ENCODE measurements at places on chromosomes 3 and 15. TPM values are rescaled to one million over a fixed set of nuclear protein-coding genes. Genes with fewer than 3 reads are reported as not detected.

DNA sequence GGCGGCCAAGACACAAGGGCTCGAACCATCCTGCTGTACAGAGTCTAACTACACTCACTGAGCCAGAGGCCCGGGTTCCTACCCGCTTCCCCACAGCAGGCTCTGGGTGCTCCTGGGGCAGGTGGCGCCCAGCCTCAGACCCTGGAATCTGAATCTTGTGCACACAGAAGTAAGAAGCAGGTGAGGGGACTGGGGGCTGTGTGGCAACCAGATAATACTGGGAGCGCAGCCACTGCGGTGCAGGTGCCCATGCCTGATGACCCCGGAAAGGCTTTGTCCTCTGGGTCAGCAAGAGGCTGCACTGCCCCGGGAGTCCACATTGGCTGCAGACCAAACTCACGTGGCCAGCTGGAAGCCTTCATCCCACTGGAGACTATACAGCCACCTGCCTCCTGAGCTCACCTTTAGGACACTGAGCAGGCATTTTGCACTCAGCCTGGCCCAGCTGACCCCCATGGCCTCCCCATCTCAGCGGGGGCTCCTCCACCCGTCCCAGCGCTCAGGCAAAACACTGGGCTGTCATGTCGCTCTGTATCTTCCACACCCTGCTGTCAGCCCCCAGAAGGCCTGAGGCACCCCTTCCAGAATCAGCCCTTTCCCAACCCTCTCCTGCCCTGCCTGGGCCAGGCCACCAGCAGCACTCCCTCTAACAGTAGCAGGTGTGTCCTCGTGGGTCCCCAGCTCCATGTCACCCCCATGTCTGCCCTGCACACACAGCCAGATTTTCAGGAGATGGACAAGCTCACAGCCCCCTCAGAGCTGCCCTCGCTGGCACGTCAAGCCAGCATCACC, 101.0 kb upstream of the IQSEC1 start:
- no peak for DNase-seq

DNA sequence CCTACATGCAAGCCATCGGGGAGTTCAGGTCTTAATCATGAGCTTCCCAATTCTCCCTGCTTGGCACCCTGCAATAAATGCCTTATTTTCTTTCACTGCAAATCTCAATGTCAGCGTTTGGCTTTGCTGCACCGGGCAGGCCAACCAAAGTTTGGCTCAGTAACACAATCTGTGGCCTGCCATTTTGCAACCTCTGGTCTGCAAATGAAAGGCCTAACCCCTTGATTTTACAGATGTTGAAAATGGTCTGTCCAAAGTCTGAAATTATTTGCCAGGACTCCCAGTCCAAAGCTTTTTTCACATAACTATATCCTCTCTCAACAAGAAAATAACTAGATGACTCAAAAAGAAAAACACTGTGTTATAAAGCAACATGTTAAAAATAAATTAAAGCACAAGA, 34.0 kb upstream of the LEKR1 start:
- no peak for DNase-seq

GRCh38 chr15:58392141-58392540, 39.6 kb upstream of the LIPC start:
- DNase-seq: no peak

DNA sequence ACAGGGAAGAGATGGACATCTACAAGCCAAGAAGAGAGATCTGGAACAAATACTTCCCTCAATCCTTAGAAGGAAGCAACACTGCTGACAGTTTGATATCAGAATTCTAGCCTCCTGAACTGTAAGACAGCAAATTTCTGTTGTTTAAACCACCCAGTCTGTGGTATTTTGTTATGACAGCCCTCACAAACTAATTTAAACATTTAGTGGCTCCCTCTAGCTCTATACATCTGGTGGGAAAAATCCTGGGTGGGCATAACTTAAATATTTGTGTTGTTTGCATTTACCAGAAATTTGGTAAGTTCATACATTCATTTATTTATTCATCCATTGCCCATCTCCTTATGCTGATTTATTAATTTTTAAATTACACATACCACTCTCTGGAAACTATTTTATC, 62.5 kb upstream of the GSK3B start:
- DNase-seq: no peak

DNA sequence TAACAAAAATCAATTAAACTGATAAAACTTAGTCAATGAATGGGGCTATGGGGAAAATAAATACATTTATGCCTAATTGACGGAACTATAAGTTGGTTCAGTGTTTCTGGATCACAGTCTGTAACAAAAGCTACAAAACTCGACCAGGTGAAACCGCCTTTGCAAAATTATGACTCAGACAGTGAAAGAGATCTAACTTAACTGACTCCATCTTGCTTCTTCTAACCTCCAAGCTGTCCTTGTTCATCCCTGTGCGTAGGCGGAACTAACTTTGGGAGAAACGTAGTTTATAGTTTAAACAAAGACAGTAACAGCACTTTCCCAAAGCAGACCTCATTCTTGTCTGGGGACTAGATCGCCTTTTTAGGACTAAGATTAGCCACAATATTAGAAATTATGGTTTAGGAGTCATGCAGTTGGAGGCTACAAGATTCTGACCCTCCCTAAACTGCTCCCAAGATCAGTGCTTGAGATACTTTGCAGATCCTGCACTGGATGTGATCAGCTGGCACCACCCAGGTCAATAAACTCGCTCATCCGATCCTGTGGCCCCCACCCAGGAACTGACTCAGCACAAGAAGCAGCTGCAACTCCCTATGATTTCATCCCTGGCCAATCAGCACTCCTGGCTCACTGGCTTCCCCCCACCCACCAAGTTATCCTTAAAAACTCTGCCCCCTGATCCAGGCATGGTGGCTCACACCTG, 7.2 kb upstream of the MFGE8 start:
- peak; percentile 64 for DNase-seq

GRCh38 chr15:72680931-72681330, 5.1 kb downstream of the HIGD2B start:
- no peak for DNase-seq

- DNase-seq: no peak
These were observed 1.8 kb downstream of the SCAMP5 start for GRCh38 chr15:74997141-74997540.

GXYLT2 gene
- total RNA-seq: 4.2 TPM

KBTBD13 gene
- not detected for total RNA-seq

NIPA2 gene
- total RNA-seq: 73.0 TPM

TMEM89 gene
- total RNA-seq: not detected

All from HFFc6 (cell line).